ENCODE measurements at places on chromosomes 13 and 19. TPM values are rescaled to one million over a fixed set of nuclear protein-coding genes. Genes with fewer than 3 reads are reported as not detected.

DNA sequence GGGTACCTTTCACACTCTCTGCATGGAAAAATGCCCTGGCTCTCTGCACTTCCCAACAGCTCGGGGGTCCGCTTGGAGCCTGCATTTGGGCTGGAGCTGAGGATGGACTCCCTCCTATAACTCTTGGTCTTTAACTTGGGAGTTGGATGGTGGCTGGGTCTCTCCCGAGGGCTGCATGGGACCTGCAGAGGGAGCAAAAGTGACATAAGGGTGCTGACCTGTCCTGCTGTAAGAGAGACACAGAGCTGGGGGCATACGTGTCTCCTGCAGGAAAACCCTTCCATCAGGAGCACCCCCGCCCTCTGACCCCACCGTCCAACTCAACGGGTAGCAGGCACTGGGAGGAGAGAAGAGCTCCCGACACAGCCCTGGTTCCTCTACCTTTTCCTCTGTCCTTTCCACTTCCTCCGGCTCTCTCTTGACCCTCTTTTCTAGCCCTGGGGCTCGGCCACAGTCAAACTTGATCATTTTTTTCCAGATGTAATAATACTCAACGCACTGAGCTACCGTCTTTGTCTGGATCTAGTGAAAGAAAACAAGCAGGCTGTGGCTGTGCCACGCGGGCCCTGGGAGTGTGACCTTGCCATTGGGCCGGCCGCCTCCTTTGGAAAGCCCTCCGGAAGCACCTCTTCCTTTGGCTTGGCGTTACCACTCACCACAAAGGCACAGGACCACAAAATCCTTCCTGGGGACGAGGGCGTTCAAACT lies 6.8 kb upstream of the NAPA start:
- H3K27ac ChIP-seq, result no peak overlapping the region
- H3K4me1 ChIP-seq, result peaks cover 21% of the 10 kb centered on the region

DNA sequence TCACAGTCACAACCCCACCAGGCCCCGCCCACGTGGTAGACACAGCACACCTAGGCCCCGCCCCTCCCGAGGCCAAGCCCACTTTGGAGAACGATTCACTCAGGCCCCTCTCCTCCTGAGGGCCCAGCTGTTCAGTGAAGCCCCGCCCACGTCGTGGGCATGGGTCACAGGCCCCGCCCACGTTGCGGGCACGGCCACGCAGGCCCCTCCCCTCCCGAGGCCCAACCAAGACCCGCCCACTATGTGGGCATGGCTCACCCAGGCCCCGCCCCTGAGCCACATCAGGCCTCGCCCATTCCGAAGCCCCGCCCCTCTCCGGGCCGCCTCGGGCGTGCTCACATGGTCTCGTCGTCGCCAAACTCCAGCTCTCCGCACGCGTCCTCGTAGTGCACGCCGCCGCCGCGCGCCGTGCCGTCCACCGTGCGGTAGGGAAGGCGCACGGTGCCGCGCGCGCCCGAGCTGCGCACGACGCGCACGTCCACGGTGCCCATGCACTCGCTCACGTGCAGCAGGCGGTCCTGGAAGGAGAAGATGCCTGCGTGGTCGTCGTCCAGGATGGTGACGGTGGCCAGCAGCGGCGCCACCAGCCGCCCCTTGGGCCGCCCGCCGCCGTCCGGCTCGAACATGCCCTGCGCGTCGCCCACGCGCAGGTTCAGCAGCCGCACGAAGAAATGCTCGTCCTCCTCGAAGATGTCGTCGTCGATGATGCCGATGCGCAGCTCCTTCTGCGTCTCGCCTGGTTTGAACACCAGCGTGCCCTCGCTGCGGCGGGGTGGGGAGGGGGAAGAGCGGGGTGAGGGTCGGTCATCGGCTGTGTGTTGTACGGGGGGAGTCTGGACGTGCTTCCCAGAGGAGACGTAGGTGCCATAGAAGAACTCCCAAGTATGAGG lies 24.0 kb downstream of the SLC8A2 start:
- H3K36me3 ChIP-seq, result no peaks in the 10 kb centered on the region
- H3K4me1 ChIP-seq, result peaks cover 39% of the 10 kb centered on the region
- peaks cover 52% of the 10 kb centered on the region for H3K27me3 ChIP-seq

- peaks cover 2% of the 10 kb centered on the region for H3K36me3 ChIP-seq
- no peaks in the 10 kb centered on the region for H3K27me3 ChIP-seq
- H3K4me3 ChIP-seq, result no peak overlapping the region
- H3K27ac ChIP-seq, result no peak overlapping the region
Measured at GRCh38 chr19:5030822-5031221, 61.9 kb downstream of the KDM4B start.

KCNN4 gene
- total RNA-seq, result 120 TPM

- H3K36me3 ChIP-seq, result no peaks in the 10 kb centered on the region
- no peaks in the 10 kb centered on the region for H3K4me1 ChIP-seq
- H3K4me3 ChIP-seq, result no peak overlapping the region
- DNase-seq, result no peak
- H3K27ac ChIP-seq, result no peak overlapping the region
- H3K27me3 ChIP-seq, result no peaks in the 10 kb centered on the region
Measured at GRCh38 chr13:70995338-70995737, 871.7 kb downstream of the DACH1 start.

DNA sequence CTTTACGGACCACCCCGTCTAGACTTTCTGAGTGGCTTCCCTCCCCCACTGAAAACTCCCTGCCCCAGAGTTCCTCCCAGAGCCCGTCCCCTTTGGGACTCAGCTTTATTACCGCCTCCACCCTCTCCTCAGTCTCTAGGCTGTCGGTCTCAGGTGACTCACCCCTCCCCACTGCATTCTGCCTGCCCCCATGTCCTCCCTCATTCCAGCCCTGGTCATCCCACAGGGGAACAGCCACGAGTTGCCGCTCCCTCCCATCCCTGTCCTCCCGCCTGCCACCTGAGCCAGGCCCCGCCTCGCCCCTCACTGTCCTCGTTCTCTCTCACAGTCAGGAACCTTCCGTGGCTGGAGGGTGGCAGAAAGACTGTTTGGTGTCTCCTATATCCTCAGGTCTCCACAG lies 57.3 kb downstream of the SMARCA4 start:
- no peak overlapping the region for H3K4me3 ChIP-seq
- H3K27me3 ChIP-seq, result no peaks in the 10 kb centered on the region
- no peak overlapping the region for H3K27ac ChIP-seq
